ENCODE measurements at places on chromosomes 4 and X.

- DNase-seq: no peak
These were observed 308.7 kb downstream of the GBA3 start for GRCh38 chr4:23001478-23001877.

DNA sequence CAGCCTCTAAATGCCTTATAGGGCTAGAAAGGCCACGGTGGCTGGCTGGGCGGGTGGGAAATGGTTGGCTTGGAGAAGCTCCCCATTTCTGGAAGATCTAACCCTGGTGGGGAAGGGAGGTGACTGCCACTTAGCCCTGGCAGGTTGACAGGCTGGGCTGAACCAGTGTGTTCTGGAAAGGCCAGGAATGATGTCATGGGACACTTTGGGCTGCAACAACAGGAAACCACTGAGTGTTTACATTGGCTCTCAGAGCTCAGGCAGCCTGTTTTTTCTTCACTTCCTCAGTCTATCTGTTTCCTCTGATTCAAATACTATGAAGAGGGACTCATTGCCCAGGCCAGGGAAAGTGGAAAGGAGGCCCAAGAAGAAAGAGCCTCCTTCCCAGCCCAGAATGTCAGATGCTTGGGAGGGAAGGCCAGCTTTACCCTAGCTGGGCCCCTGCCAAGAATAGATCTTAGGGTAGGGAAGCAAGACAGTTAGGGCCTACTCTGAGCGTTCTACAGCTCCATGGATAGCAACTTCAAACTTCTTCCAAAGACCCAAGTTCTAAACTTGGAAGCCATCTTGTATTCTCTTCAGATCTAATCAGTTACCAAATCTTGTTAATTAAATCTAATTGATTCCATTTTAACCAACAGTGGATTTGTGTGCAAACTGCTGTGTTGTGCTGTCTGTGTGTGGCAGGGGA is 65.8 kb upstream of the MSN start:
- DNase-seq: peak; percentile 87

DNA sequence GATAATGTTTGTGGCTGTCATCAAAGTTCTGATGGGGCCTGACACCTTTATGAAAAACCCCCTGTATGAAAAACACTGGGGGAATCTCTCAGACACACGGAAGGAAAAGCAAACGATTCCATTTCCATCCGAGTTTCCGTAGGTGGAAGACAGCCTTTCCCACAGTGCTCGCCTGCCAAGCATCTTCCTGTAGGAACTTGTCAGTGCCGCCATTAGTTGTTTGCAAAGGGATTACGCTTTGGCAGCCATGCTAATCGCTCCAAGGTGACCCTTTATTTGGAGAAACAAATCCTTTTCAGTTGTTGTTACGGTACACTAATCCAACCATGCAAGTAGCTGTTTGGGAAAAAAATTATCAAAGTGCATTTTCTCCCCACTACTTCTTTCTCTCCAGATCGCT is 44.4 kb upstream of the STOX2 start:
- no peak for DNase-seq

- no peak for DNase-seq
These were observed 61.6 kb downstream of the KDM5C start for GRCh38 chrX:53163436-53163835.

GRCh38 chrX:10350221-10350620 is 193.4 kb downstream of the CLCN4 start:
- no peak for DNase-seq

- DNase-seq: no peak
These were observed 109.7 kb downstream of the CRLF2 start for GRCh38 chrX:1102786-1103185.

DNA sequence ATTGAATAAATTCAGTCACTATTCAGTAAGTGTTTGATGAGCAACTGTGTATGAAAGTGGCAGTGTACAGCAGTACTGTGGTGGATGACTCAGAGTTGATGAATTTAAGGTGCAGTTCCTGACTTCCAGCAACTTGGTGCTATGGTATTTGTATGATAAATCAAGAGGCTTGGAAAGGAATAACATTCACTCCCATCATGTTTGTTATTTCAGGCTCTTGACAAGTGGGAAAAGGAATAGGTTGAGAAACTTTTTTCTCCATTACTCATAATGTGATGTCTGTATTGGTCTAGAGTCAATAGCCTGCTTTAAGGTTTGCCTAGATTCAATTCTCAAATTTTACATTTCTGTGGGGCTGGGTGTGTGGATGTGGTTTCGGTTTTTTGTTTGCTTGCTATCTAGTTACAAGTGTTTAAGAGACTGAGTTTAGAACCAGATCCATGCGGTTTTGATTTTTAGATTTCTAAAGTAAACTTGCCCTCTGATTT is 35.1 kb upstream of the CYP2U1 start:
- peak; percentile 34 for DNase-seq

DNA sequence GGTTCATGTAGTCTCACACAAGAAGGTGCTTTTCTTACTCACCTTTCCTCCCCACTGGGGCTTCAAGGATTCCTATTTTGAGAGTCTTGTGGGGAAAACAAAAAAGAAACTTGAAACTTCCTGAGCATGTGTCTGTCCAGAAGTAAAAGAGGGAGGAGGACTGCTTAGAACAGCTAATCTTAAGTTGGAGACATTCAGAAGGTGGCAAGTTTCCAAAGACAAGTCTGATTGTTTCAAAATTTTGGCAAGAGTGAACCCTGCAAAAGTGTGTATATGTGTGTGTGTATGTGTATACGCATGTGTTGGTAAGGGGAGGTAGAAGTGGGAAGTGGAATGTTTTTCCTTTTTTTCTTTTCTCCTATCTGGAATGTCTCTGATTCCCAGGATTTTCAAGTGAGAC is 189.0 kb upstream of the FRMPD4 start:
- DNase-seq: no peak

DNA sequence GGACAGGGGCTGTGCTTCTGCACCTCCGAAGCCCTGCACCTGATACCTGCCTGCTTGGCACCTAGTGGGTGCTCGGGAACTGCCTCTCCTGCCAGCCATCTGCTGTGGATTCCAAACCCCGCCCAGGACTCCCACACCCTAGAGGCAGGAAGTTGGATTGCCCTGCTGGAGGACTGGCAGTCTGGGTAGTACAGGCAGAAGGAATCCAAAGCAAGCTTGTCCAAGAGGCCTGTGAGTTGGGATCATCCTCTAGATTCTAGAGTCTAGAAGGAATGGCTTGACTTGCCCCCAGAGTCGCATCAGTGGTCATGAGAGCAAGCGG is 64.6 kb upstream of the MTM1 start:
- DNase-seq: peak; percentile 37

DNA sequence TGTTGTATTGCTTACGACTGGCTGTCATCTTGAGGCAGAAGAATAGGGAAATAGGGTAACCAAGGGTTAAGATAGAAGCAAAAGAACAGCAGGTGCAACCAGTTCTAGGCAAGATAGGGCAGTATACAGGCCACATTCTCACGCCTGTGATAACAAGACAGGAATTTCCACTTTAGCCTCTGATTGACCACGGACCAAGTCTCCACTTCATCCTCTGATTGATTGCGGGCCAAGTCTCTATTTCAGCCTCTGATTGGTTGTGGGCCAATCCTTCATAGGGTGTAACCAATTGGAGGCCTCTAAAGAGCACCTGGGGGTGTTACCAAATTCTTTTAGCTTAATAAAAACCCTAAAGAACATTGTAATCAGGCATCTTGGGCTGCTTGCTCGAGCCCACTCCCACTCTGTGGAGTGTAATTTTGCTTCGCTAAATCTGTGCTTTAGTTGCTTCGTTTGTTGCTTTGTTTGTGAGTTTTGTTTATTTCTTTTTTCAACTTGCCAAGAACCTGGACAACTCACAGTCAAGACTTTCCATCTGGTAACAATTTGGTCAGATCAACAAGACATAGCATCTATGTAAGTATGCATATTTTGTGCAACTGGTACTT is 8.7 kb upstream of the TBC1D9 start:
- DNase-seq: no peak

DNA sequence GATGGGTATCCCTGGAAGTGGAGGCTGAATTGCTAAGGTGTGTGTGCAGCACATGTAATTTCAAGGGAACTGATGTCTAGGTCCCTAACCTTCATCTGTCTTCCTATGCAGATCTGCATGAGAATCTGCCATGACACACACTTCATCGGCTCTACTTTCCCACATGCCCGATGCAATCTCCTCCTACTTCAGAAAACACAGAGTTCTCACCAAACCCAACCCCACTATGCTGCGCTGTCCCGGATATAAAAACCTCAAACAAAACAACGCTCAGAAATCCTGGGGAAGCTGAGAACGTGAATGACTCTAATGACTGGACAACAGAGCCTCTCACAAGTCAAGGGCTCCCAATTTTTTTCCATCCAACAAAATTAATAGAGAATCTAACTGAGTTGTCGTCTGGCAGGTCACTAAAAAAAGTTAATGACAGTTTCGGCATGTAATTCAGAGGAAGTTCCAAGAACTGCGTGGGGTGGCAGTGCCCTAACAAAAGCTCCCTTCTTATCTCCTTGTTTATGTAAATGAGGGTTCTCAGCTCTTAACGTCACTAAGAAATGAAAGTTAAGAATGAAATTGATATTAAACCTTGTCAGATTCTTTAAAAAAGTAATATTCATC is 39.0 kb downstream of the STX18 start:
- no peak for DNase-seq

- no peak for DNase-seq
These were observed 16.2 kb upstream of the SCRG1 start for GRCh38 chr4:173415092-173415491.

- no peak for DNase-seq
These were observed 14.7 kb downstream of the RTL9 start for GRCh38 chrX:110373310-110373709.

- no peak for DNase-seq
These were observed 15.6 kb upstream of the SULT1E1 start for GRCh38 chr4:69875576-69875975.

- DNase-seq: no peak
These were observed 24.4 kb downstream of the IGSF1 start for GRCh38 chrX:131264665-131265064.

- no peak for DNase-seq
These were observed 24.5 kb upstream of the VEGFC start for GRCh38 chr4:176817204-176817603.

GRCh38 chr4:177125656-177126055 is 184.0 kb upstream of the NEIL3 start:
- no peak for DNase-seq

DNA sequence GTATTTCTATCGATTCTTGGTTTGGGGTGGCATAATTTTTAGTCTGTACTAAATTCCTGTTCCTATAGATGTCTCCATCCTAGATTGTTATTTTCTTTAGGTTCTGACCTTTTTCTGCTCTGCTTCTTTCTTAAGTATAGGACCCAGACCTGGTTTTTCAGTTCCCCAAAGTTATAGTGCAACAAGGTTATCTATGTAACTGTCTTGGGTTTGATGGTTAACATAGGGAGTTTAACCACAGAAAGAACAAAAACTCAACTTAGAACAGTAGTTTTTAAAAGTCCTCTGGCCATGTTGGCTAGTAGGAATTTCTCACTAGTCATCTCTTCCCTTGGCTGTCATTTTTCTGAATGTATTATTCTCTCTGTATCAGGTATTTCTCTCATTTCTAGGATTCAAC is 38.8 kb upstream of the MAD2L1 start:
- DNase-seq: no peak

GRCh38 chr4:176614793-176615192 is 177.9 kb downstream of the VEGFC start:
- DNase-seq: no peak

GRCh38 chrX:71367396-71367795 is 1.2 kb downstream of the TAF1 start:
- DNase-seq: no peak

DNA sequence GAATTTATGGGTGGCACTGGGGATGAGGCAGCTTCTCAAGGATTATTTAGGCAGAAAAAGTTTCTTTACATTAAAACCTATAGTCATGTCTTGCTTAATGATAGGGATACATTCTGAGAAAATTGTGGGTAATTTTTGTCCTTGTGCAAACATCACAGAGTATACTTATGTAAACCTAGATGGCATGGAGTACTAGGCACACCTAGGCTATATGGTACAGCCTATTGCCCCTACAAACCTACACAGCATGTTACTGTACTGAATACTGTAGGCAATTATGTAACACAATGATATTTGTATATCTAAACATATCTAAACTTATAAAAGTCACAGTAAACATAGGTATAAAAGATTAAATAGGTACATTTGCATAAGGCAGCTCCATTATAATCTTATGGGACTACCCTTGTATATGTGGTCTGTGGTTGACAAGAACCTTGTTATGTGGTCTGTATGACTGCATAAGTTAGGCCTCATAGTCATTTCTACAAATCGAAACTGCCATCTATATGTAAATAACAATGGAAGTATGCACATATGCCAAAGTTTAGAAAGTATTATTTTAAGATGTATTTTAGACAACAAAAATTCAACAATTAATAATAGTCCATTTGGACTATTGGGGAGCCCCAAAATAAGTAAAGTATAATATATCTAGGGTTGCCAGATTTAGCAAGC is 87.3 kb downstream of the CFAP299 start:
- no peak for DNase-seq

DNA sequence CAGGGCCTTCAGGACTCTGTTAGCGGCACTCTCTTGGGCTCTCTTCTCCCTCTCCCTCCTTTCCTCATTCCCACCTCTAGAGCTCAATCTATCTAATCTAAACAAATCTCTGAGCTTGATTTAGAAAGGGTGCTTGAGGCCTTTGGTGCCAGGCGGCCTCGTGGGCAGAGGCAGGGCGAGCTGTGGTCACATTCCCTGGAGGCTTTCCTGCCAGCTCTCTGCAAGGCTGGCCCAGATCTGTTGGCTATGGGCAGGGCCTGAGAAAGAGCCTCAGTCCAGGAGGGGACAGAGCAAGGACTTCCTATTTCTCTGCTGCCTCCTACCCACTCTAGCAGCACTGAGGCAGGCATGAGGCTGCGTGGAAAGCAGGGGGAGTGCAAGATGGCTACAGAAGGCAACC is 38.6 kb downstream of the PJA1 start:
- DNase-seq: no peak

DNA sequence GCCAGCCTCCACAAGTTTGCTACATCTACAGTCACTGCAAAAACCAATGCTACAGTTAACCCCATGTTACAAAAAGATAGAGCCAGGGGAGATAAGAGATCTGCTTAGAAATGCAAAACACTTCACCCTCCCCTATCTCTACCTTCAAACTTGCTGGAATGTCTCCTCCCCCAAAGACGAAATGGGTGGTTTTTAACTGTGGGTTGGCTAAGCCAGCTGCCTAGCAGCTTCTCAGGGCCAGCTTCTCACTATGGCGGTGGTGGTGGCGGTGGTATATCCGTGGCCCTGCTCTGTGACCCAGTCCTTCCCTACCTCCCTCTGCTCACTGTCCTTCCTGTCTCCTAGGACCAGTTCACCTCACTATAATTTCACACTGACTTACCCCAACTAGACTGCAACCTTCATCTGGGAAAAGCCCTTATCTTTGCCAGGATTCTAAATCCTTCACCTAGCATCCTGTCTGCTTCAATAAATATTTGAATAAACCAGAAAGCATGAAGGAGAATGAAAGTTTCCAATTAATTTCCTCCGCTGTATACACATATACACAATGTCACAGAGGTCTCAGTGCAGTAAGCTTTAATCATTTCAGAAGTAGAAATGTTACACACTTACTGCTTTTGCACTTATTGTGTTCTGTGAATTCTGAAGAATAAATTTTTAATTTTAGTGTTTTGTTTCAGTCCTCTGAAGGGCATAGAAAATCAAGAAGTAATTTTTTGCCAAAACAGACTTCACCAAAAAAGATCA is 46.3 kb downstream of the SH3KBP1 start:
- DNase-seq: no peak

- DNase-seq: no peak
These were observed 36.9 kb downstream of the MORC4 start for GRCh38 chrX:106963111-106963510.

GRCh38 chr4:157165935-157166610 is 54.5 kb upstream of the GRIA2 start:
- no peak for DNase-seq
